ENCODE measurements at places on chromosomes 7 and 10.
A peak's percentile ranks its signal among the peaks of the same experiment; 100 is the strongest.

DNA sequence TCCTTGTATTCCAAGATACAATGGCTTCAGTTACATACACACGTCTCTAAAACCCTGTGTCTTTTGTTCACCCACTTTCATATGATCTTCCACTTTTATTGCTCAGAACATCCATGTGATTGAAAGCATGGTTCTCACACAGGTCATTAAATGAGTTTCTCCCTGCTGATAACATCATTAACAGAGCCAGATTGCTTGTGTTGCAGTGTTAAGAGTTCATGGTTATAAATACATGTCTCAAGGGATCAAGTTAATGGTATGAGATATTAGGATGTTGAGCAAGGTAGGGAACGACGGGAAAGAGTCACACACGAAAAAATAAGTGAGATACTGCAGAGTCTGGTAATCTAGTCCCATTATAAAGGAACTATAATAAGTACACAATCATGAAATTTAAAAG is 861.5 kb downstream of the SORCS1 start:
- DNase-seq, result no peak

DNA sequence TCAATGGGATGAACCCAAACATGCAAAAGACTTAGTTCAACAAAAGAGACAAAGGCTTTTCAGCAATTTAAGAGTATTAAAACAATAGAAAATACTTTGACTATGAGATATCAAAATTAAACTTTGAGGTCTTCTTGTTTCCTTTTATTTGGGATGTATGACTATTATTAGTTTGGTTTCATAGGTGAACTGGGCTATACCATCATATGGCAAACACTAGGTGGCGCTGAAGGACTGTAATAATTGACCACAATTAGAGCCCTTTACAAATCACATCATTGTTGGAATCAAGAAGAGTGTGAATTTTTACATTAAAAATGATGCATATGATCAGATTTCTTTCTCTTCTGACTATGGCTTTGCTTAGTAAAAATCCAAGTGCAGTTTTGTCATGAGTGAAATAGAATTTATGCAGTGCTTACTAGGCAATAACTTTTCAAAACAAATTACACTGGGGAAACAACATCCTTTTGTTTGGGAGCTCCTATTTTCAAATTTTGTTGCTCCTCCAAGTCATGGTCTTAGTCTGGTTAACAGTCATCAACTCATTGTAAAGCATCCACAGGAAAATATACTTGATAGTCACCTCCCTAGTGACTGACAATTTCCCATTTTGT is 14.7 kb upstream of the NXPH1 start:
- peak; percentile 84 for DNase-seq

DNA sequence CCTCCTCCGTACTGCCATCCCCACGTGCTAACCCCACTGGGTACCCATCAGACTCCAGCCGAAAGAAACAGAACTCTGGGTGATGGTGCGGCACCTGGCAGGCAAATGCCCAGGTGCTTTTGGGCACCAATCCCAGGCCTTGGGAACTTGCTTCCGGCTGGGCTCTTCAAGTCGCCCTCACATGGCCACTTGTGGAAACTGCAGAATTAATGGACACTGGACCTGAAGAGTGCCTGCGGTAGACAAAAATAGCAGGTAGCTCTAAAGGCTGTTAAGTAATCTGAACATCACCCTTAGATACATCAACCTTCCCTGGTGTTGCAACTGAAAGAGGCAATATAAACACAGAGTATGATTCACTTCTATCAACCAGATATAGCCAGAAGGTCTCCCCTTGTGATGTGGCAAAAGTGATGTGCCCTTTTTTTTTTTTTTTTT is 644.4 kb downstream of the GRM8 start:
- DNase-seq, result no peak

DNA sequence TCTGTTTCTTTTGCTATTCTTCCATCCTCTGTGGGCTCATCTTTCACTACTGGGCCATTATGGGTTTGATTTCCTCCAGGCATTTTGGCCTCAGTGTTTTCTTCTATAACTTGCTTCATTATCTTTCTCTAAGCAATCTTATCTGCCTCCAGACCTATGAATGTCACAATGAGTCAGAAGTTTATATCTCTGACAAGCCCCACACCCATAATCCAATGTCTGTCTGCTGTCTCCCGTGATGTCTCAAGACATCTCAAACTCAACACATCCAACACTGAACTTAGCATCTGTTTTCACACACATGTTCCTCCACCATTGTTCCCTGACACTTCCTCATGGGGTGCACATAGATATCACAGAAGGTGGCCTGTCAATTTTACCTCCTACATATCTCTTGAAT is 46.7 kb upstream of the RHOBTB1 start:
- DNase-seq, result no peak

GRCh38 chr10:114058297-114058696 is 14.6 kb downstream of the ADRB1 start:
- no peak for DNase-seq

All from NCI-H748 treated with DMSO at 0.1 percent for 48 hours (cell line).